ENCODE measurements at places on chromosomes 16 and 17.
A peak's percentile ranks its signal among the peaks of the same experiment; 100 is the strongest.

DNA sequence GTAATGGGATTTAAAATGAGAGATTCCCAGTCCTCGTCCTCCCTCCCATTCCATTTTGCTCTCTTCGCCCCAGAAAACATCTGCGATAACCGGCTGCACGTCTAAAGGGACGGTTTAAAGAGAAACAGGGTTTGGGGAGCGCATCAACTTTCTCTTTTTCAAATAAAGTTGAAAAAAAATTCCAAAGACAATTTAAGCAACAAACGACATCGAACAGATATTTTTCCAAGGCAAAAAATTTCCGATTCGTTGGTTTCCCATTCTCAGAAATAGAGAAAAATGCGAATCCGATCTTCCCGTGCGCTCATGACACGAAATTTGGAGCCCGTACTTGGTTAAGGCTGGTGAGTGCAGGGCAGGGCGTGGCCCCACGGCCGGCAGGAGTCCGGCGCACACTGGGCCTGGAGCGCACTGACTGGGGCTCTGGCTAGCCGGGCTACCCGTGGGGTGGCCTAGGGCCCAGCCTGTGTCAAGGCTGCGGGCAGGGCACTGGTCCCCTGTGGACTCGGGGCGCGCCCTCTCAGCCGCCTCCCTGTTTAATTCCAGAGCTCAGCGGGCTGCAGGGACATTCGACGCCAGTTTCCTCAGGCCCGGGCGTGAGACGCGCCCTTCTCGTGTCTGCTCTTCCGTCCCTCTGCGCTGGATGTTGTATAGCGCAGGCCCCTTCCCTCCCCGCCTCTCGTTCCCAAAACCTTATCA is 17.9 kb upstream of the ZFHX3 start:
- DNase-seq = no peak

- peak; percentile 36 for DNase-seq
Observed at GRCh38 chr17:63774141-63774968, at the start of gene DDX42. DDX42 (plus strand) TSS chr17:63774170; CDS start chr17:63787050, 12,880 bp downstream.

GRCh38 chr17:73228748-73229236 is 32.9 kb downstream of the CPSF4L start:
- no peak for DNase-seq

DNA sequence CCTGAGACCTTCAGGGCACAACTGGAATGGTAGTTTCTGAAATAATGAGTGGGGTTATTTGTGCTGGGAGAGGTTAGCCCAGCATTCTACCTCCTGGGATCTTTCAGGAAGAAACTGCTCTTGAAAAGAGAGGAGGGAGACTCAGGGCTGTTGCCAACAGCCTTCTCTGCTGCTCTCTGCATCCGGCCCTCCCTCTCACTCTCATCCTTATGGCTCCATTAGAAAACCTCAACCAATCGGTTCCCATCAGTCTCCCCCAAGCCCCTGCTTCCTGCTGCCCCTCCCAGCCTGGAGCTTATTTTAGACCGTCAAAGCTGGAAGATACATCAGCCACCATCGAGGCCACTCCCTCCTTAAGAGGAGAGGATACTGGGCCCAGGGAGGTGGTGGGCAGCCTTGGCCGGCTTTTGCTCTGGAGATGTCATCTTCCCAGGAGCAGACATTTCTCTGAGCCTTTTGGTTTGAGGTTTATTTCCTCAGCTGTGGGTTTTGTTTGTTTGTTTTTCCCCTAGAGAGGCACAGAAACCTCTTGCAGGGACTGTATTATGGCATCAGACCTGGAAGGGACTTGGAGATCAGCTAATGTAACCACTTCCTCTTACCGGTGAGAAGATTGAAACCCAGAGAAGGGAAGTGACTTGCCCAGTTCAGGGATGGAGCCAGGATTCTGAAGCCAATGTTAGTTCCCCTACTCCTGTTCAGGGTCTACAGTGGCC is 2.7 kb downstream of the MPRIP start:
- DNase-seq = no peak

DNA sequence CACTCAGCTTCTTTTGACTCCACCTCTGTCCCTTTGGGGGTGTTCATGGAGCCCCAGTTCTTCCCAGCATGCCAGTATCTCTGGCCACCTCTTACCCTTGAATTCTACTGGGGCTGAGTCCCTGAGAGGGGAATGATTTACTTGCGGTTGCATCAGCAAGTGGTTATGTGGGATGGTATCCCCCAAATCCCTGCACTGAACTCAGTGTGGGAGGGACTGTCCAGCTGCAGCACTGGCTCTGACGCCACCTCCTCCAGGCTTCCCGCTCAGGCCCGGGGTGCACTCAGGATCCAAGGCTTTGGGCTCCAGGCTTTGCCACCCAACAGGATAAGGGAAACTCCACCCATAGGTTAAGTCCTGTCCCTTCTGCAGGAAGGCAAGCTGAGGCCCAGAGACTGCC is 21.1 kb upstream of the BRD7 start:
- no peak for DNase-seq

GRCh38 chr17:77363821-77364361 is 223.1 kb downstream of the SEC14L1 start:
- no peak for DNase-seq

DNA sequence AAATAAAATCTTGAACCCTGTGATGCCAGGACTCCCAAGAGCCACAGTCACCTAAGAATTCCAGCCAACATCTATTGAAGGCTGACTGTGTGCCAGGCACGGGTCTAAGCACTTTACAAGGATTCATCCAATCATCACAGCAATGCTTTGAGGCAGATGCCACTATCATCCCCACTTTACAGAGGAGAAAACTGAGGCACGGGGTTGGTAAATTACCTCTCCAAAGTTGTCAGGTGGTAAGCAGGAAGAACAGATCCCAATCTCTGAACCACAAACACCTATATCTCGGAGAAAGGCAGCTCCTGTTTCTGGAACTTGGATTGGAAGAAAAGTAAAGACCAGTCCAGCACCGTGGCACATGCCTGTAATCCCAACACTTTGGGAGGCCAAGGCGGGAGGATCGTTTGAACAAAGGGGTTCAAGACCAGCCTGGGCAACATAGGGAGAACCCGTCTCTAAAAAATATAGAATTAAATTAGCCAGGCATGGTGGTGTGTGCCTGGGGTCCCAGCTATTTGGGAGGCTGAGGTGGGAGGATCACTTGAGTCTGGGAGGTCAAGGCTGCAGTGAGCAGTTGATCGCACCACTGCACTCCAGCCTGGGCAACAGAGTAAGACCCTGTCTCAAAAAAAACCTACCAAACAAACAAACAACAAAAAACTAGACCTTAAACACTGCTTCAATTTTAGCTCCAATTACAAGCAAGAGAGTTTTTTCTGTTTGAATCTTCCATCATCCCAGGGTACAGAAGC is 60.7 kb upstream of the SIAH1 start:
- no peak for DNase-seq

GRCh38 chr17:56222255-56222654 is 69.0 kb downstream of the ANKFN1 start:
- DNase-seq = no peak

DNA sequence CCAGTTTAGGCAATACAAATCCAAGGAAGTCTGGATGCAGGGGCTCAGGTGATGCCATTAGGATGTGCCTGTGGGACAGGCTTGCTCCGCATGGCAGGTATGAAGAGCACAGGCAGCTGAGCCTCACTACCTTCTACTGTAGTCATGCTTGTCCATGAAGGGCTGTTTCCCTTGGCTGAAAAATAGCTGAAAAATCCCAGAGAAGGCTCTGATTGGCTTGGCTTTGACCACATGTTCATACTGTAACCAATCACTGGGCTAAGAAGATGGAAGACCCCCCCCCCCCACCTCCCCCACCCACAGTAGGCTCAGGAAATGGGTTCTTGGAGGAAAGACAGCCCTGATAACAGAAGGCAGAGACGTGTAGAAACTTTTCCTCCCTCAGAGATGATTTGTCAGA is 66.5 kb upstream of the LGALS9 start:
- DNase-seq = no peak

DNA sequence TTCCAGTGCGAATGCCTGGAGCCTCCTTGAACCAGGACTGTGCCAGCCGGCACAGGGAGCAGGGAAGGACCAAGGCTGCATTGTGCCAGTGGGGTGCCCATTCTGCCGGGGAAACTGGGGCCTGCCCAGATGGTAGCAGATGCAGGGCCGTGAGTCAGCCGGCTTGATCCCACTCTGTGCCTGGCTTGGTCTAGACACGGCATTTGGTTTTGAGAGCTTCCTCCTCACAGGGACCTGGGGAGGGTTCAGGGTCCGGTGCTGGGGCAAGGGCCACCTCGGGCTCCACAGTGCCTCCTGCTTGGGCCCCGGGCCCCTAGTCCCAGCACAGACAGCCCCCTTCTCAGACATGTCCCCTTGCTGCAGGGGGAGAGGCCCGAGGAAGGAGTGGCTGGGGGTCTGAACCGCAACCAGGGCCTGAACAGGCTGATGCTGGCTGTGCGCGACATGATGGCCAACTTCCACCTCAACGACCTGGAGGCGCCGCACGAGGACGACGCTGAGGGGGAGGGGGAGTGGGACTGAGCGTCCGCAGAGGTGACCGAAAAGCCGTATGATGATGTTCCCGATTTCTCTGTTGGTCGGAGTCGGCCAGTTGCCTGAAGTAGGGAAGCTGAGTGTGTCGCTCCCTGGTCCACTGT is 7.8 kb upstream of the MC1R start:
- DNase-seq = no peak

DNA sequence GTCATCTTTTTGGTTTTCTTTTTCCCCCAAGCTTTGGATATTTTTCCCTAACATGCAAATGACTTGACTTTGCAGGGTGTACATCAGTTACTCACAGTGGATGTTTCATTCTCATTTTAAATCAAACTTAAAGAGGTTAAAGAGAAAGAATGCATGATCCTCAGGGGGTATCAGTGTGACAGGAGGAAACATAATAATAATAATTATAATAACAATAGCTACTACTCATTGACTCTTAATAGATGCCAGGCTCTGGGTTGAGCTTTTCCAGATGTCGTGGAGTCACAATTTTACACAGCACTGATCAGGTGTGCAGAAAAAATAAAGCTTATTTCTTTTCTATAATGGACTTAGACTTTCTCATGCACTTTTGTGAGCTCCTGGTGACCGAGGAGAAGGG is 157.2 kb upstream of the CACNG3 start:
- DNase-seq = no peak

DNA sequence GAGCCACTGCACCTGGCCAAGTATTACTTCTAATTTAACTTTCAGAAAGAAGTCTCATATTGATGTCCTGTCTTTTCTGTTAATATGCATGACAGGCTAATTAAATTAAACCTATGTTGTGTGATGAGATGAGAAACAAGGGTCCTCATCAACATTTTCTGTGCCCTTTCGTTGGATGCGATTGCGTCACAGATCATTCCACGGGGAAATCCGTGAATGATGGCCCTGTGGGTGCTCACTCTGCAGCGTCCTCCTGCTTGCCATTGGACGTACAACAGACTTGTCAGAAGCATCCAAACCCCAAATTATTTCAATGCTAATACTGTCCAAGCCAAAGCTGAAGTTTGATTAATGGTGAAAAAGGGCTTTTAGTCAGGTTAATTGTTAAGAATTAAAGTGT is 197.0 kb downstream of the MRTFB start:
- DNase-seq = no peak

DNA sequence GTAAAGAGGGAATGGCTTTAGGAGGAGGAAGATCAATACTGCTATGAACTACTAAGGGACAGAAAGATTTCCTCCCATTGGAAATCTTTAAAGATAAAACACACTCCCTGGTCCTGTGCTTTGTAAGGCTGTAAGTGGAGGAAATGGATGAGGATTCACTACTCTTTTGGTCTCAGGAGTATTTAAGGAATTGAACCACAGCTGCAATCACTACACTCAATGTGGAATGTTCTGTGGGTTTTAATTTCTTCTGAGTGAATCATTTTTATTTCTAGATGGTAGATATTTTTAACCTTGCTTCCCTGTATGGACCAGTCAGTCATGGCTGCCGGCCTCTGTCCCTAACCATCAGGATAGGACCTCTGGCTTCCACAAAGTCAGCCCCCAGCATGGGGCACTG is 65.6 kb downstream of the SDR42E1 start:
- DNase-seq = no peak

GRCh38 chr17:81246343-81246670 is 7.2 kb downstream of the NDUFAF8 start:
- DNase-seq = no peak

GRCh38 chr16:278863-279366 is 1.5 kb upstream of the ARHGDIG start:
- DNase-seq = peak; percentile 3

- no peak for DNase-seq
Observed at GRCh38 chr17:15341385-15341849, at the start of gene TEKT3. TEKT3 (minus strand) TSS chr17:15341597; CDS start chr17:15331585, 10,012 bp downstream.

DNA sequence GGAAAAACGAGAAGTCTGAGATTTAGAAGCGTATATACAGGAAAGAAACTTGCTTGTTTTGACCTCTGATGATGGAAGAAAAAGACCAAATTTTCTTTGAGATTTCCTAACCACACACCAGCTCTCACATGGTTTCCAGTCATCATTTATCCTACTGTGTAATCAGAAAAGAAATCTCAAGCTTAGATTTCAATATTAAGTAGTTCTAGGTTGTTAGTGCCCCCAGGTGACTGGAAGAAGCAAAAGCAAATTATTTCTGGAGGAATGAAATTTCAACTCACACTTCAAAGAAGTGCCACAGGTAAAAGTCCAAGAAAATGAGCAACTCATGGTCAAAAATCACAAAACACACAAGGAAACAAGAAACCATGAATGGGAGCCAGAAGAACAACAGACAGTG is 51.8 kb upstream of the KDM6B start:
- no peak for DNase-seq

GRCh38 chr17:78144736-78145641 is 1.2 kb upstream of the C17orf99 start:
- no peak for DNase-seq

GRCh38 chr17:73526952-73527351 is 117.3 kb downstream of the SDK2 start:
- no peak for DNase-seq

DNA sequence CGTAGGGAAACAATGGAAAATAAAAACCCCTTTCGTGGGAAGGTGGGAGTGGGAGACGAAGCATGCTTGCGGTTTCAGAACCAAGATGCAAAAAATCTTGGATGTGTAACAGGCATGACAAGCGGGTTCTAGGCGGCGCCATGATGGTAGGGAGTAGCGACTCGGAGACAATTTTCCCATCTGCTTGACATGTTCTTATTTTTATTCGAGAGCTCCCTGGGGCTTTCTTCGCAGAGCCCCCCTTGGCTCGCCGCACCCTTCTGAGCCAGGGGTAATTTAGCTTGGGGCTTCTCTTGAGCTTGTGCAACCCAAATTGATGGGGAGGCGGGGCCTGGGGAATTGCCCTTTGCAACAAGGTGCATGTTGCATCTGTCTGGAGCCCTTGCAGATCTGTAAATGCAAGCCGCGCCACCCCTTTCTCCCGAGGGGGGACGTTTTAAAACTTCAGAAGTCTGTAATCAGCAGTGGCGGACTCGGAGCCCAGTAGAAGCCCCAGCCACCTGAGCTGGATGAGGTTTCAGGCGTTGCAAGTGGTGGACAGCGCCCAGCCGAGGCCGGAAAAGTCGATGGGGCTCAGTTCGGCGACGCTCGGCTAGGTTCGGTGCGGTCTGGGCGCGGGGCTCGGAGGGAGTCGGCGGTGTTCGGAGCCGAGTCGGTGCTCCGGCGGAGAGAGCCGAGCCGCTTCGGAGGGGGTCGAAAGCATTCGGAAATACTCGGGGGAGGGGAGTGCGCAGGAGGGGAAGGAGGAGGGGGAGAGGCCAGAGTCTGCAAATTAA is 2.9 kb downstream of the GNAO1 start:
- DNase-seq = peak; percentile 53

All from NCI-H1694 treated with DMSO at 0.1 percent for 48 hours (cell line).